Activated T-helper 9 cell treated with anti-CD3 and anti-CD28 coated beads, Interleukin-2, amount 50 U/mL, for 16 hours (primary cell): ENCODE measurements at places on chromosomes 13 and 19.
A peak's percentile ranks its signal among the peaks of the same experiment; 100 is the strongest.

DNA sequence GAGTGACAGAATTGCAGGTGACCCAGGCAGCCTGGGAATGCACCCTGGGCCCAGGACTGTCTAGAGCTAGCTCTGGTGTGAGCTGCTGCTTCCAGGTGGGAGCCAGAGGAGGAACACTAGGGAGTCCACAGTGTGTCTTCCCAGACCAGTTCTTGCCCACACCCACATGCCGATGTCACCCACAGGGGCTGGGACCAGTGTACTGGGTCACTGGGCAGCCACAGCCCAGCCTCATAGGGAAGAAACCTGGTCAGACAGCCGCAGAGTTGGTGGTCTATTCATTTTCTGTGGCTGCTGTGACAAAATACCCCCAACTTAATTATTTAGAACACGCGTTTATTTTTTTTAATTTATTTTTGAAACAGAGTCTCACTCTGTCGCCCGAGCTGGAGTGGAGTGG, 3.1 kb downstream of the RNF225 start:
- DNase-seq, result no peak

DNA sequence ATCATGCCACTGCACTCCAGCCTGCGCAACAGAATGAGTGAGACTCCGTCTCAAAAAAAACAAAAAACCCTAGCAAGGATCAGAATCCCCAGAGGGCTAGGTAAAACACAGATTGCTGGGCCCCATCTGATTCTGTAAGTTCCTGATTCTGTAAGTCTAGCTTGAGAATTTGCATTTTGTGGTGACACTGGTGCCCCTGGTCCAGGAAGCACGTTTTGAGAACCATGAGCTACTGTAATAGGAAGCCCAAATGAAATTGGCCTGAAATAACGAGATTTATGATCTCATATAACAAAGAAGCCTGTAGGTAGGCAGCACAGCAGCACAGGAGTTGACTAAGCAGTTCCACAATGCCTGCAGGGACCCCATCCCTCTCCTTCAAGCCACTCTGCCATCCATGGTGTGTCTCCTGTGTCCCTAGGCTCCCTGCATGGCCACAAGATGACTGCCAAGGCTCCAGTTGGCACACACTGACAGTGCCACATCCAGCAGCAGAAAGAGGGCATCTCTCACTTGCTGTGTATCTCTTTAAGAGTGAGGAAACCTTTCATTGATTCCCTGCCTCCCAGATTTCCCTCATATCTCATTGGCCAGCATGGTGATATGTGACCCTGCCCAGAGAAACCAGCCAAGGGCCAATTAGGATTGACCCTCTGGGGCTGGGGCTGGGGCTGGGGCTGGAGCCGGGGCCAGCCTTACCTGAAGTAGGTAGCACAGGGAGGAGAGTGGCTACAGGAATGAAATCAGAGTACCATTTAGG, 21.7 kb downstream of the SIPA1L3 start:
- DNase-seq, result no peak

DNA sequence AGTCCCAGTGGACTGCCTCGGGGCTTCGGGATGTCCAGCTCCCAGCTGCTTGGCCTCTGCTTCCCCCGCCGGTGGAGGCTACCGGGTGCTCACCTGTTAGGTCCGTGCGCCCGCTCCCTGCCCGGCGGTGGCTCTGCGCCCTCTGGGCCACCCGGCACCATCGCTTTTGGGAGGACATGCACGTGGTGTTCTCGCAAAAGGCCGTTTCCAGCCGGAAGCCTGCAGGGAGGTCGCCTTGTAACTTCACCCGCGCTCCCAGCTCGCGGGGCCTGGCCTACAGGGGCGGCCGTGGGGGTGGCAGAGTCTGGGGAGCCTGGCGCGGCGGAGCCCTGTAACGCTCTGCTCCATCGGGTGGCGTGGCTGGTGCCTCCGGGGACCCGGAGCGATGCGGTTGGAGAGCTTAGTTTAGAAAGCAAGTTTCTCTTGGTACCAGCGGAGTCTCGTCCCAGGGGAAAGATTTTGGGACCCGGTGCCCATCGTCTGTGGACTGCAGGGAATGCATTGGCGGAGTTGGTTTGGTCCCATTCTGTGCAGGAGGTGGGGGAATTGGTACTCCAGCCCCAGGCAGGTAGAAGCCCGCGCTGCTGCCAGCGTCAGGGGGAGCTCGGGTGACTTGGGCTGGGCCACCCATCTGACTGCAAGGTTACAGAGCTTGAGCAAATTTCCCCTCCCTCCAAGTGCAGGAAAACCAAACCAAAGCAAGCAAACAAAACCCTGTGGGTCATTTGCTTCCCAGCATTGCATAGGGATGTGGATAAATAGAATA, 673 bp downstream of the SPATA13 start:
- DNase-seq, result peak; percentile 8

- no peak for DNase-seq
Observed at GRCh38 chr13:94764576-94765321, 52.4 kb upstream of the SOX21 start.

DNA sequence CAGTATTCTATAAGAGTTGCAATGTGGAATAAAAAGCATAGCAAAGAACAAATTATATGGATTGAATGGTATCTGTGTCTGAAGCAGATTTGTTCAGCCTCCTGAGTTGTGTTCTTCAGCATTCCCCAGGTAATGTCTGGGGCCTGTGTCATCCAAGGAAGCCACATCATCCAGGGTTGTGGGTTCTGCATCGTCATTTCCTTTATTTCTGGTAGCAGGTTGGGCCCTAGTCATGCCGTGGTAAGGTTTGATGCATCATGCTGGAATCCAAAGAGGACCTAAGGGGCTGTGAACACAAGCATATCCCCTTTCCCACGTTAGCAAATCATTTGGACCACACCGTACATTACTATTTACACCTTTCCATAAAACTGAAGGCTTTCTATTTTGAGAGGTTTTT, 131.0 kb upstream of the ZNF91 start:
- no peak for DNase-seq

DNA sequence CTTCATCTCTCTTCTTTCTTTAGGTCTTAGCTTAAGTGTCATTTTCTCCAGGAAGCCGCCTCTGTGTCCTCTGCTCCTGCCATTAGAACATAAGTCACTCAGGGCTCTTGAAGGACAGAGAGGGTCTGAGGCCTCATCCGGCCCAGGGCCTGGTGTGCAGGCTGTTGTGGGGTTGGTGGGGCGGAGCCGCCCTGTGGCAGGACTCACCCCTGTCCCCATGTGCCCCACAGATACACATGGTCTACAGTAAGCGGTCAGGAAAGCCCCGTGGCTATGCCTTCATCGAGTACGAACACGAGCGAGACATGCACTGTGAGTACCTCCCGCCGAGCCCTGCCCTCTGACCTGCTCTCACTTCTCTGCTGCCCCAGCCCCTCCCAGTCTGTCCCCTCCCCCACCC, 13.0 kb upstream of the LIN7B start:
- DNase-seq, result no peak

DNA sequence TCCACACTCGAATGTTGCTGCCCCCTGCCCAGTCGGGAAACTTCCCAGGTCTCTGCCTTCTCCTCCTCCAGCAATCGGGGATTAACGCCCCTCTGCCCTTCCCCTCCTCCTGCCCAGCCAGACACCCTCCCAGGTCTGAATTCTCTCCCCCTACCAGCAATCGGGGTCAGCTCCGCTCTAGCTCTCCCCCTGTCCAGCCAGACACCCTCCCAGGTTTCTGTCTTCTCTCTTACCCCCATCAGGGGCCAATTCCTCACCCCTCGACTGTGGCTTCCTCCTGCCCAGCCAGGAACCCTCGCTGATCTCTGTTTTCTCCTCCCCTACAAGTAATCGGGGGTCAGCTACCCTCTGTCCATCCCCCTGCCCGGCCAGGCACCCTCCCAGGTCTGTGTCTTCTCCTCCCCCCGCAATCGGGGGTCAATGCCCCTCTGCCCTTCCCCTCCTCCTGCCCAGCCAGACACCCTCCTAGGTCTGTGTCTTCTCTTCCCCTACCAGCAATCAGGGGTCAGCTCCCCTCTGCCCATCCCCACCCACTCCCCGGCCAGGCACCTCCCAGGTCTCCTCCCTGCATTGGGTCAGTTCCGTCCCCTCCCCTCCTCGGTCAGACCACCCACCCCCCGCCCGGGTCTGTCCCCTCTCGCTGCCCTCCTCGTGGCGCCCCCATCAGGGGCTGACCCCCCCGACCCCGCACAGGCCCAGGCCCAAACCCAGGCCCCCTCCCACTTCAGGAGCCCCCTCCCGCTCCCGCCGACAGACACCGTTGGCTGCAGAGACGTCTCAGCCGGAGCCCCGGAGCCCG, 668 bp downstream of the ZFR2 start:
- DNase-seq, result no peak

- DNase-seq, result no peak
Observed at GRCh38 chr13:48531416-48532255, 1.2 kb downstream of the RCBTB2 start.

DNA sequence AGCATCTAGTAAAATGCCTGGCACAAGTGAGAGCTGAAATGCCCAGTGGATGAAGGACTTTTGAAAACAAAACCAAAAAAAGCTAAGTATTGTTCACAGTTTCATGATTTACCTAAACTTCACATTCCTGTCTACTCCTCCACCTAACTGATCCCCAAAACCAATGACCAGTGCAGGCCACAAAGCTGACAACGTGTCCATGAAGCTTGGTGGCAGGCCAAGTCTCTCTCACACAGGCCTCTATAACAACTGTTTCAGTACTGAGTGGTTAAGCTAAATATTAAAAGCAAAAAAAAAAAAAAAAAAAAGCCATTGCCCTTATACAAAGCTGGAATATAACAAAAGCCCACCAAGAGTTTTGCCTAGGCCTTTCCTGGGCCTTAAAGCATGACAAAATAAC, 36.4 kb downstream of the STK24 start:
- no peak for DNase-seq

DNA sequence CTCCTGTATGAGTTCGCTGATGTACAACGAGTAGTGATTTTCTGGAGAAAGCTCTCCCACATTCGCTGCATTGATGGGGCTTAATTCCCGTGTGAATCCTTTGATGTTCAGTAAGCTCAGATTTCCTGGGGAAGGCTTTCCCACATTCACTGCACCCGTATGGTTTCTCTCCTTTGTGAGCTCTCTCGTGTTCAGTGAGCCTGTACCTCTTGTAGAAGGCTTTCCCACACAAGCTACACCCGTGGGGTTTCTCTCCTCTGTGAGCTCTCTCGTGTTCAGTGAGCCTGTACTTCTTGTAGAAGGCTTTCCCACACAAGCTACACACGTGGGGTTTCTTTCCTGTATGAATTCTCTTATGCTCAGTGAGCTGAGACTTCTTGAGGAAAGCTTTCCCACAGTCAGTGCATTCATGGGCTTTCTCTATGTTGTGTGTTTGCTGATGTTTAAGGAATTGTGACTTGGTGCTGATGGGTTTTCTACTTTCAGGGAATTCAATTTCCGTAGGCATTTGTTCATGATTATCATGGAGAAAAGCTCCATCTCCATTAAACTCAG, 3.5 kb upstream of the ZNF577 start:
- DNase-seq, result no peak

DNA sequence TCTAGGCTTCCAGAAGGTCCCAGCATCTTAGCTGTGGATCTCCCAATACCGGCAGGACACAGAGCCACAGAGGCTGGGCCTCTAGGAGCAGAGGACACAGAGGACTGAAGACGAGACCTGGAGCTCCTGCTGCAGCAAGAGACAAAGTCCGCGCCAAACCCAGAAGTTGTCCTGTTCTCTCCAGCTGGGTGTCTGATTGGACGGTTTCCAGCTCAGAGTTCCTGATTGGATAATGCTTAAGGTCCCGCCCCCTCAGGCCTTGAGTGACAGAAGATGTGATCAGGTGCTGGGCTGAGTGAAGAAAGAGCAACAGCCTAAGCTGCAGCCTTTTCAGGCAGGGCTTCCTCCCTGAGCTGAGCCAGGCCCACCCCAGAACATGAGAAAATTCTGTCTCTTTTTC, 59.9 kb upstream of the ZNF85 start:
- DNase-seq, result no peak

DNA sequence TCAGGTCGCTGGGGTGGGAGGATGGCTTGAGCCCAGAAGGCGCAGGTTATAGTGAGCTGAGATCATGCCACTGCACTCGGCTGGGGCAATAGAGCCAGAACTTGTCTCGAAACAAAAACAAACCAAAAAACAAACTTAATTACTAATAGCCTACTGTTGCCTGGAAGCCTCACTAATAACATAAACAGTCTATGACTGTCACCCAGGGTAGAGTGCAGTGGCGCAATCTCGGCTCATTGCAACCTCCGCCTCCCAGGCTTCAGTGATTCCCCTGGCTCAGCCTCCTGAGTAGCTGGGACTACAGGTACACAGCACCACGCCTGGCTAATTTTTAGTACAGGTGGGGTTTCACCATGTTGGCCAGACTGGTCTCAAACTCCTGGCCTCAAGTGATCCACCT, 18.0 kb downstream of the CATSPERD start:
- no peak for DNase-seq

DNA sequence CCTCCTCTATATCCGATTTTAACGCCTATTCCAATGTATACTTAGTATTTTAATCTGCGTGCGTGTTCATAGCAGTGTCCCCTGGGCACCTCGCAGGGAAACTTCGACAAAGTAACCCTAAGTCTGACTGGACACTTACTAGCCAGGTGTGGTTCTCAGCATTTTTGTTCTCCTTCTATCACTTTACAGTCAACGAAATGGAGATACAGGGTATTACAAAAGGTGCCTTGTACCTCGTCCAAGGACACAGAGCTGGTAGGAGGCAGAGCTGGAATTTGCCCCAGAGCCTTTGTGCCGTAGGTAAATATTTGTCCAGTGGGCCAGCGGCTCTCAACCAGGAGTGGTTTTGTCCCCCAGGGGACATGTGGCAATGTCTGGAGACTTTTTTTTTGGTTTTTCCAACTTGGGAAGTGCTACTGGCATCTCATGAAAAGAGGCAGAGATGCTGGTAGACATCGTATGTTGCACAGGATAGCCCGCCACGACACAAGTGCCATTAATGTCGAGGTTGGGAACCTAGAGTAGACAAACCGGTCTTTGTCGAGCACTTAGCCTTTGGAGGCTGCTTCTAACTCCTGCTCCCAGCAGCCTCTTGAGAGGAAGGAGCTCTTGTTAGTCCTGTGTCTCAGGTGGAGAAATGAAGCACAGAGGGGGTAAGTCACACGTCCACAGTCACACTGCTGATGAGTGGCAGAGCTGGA, 1.1 kb downstream of the ZNF444 start:
- no peak for DNase-seq

GRCh38 chr13:98261165-98261702, 84.2 kb upstream of the RNF113B start:
- DNase-seq, result no peak

DNA sequence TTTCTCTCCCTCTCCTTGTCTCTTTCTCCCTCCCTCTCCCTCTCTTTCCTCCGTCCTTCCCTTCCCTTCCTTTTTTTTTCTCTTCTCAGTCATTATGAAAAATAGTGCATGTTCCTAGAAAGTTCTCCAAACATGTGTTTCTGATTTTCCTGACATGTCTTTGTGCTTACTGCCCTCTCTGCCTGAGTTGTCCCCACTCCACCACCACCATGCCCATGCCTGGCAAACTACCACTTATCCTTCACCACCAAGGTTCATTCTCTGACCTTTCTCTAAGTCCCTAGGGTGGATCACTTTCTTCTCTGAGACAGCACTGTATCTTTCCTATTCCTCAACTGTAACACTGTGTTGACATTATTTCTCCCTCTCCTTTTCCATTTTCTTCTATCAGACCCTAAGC, 98.2 kb downstream of the LACC1 start:
- DNase-seq, result no peak

- no peak for DNase-seq
Observed at GRCh38 chr13:72851678-72852014, 69.7 kb downstream of the PIBF1 start.
